Urinary bladder (tissue), 4 donors: ENCODE measurements at places on chromosomes 2 and 18. TPM values are rescaled to one million over a fixed set of nuclear protein-coding genes. Genes with fewer than 3 reads are reported as not detected.

TACR1 gene
- total RNA-seq, result 1.9 TPM

RNU2-63P gene
- total RNA-seq, result not detected

IL1RN gene
- total RNA-seq, result 6.7 TPM

DYSF gene
- total RNA-seq, result 19.0 TPM

TRIM43 gene
- not detected for total RNA-seq

WNT6 gene
- total RNA-seq, result 0.16 TPM

GNAL gene
- 6.1 TPM for total RNA-seq

COLEC11 gene
- total RNA-seq, result 2.9 TPM

SLC23A3 gene
- total RNA-seq, result 2.2 TPM

TMEM178A gene
- 5.2 TPM for total RNA-seq

CFAP210 gene
- total RNA-seq, result not detected

ELOA2 gene
- total RNA-seq, result not detected

TBR1 gene
- 0.11 TPM for total RNA-seq

LANCL1 gene
- 57.7 TPM for total RNA-seq

CYP27A1 gene
- total RNA-seq, result 10.3 TPM
